ENCODE measurements at places on chromosomes 7 and 10.

- DNase-seq: no peak
Observed at GRCh38 chr10:33935350-33935749, 600.9 kb upstream of the NRP1 start.

GRCh38 chr10:12703813-12704212 is 297.7 kb downstream of the CCDC3 start:
- no peak for DNase-seq

DNA sequence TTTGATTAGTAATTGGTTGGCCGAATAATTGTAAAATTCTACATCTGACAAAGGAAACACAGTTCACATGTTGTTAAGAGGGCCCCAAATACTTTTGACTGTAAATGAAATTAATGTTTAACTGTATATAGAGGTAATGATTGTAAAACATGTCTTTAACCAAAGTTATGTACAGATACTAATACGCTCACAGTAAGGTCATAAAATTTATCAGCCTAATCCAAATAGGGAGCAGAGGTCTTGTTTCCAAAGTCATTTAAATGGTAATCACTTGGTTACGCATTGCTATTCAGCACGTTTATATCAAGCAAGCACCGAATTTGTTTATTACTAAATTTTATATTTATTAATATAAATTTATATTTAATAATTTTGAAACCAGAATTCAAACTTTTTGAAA is 1.4 kb downstream of the PHYHIPL start:
- peak; percentile 20 for DNase-seq

GRCh38 chr10:62763155-62763554 is 41.4 kb upstream of the ADO start:
- DNase-seq: no peak

- DNase-seq: no peak
Observed at GRCh38 chr10:70932392-70933196, 44.2 kb upstream of the PCBD1 start.

DNA sequence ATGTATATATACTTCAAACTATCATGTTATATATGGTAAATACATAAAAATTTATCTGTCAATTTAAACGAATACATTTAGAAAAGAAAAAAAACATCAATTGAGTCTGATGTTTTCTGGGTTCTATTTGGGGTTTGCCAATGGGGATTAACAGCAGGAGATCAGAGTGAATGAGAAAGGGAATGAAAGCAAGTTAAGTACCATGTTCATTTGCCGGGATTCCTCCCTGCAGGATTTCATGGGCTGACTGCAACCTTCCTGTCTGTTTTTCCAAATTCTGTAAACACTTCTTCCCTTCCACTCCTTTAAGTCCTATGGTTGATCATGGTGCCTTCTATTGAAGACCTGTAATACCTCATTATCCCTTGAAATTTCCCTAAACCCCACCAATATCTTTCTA is 33.9 kb upstream of the SEMA3A start:
- DNase-seq: no peak

- DNase-seq: no peak
Observed at GRCh38 chr10:74011770-74012169, 13.9 kb downstream of the VCL start.

DNA sequence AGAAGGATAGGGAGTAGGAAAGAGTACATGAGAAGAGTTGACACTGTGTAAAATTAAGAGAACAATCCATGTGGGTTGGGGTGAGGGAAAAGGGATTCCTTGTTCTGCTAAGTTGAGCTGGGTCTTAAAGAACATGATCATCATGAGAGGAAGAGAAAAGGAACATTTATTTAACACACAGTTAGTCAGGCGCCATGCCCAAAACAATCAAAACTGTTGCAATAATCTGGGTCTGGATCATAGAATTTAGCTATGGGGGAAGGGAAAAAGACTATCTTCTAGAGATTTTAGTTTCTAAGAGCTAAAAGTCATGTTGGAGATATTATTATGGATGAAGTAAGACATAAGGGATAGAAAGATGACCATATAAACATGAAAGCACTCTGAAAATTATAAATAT is 178.9 kb downstream of the SEM1 start:
- DNase-seq: no peak

DNA sequence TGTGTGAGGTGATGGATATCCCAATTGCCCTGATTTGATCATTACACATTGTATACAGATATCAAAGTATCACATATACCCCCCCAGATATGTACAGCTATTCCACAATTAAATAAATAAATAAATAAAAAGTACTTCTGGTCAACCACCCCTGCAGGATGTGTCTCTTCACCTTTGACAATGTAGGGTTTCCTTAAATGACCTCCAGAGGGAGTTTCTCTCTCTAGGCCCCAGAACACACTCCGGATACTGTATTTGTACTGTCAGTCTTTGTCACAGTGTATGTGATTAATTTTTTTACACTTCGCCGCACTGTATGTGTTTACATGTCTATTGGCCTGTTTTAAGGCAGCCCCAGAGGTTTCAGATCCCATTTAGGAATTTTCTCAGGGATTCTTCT is 123.6 kb downstream of the ADCYAP1R1 start:
- DNase-seq: peak; percentile 41

DNA sequence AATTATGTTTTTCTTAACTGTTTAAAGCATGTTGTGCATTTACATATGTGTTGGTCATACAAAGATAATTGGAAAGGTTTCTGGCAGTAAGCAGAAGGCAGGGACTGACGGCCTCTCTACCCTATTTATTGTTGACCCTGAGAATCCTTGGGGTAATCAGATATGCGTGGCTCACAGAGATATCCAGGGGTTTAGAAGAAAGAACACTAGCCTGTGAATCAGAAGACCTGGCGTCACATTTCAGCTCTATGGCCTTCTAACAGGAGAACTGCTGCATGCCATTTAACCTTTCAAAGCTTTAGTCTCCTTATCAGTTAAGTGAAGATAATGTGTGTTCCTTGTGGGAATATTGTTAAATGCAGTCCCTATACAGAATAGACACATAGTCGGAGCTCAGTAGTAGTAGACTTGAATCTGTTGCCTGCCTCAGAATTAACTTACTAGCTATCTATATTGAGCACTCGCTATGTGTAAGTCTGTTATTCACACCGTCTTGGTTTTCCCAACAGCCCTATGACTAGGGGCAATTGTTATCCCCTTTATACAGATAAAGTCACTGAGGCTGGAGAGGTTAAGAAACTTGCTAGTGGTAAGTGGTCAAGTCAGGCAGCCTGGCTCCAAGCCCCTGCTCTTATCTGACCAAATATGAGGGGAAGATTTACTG is 129.6 kb upstream of the ANKRD1 start:
- DNase-seq: no peak

- DNase-seq: no peak
Observed at GRCh38 chr7:30838008-30838407, 66.8 kb downstream of the MINDY4 start.

DNA sequence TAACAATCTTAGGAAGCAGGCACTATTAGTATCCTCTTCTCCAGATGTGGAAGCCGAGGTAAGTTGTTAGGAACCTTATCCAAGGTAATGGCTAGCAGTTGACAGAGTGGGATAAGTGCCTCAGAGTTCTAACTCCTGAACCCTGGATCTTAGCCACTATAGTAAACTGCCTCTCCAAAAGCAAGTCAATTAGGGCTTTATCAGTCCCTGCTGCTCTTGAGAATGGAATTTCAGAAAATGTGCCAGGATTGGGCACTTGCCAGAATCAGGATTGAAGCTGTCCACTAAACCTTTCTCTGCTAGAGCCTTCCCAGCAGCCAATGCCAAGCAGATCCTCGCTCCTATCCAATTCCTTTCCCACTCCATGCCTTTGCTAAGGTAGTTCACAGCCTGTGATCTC is 777.5 kb upstream of the POM121L12 start:
- DNase-seq: no peak

- peak; percentile 45 for DNase-seq
Observed at GRCh38 chr7:135251496-135252391, 18.1 kb downstream of the STRA8 start.

DNA sequence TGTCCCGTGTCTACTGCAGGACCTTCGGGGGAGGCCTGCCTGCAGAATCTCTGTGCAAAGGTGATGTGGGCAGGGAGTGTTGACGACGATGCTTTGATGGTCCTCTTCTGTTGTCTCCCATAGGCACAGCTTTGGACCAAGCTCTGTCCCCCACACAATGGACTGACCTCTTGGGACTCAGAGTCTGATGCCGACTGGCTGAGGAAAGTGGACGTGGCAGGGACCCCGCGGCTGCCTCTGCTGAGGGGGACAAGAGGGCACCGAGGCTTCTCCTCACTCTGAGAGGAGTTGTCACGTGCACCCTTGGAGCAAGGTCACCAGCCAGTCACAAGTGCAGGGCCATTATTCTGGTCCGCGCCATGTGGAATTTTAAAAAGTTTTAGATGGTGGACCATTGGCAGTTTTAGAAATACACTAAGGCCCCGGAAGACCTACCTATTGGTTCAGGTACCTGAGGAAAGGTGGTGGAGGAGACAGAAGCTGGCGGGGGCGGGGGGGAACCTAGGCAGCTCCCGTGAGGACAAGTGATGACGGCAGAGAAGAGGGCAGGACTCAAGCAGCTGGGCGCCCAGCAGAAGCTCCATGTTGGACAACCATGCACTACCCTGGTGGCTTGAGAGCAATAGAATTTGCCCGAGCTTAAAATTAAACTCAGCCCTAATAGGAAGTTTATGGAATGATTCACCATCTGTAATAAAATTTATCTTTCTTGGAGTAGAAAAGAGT is 331.4 kb downstream of the PTPRN2 start:
- no peak for DNase-seq

DNA sequence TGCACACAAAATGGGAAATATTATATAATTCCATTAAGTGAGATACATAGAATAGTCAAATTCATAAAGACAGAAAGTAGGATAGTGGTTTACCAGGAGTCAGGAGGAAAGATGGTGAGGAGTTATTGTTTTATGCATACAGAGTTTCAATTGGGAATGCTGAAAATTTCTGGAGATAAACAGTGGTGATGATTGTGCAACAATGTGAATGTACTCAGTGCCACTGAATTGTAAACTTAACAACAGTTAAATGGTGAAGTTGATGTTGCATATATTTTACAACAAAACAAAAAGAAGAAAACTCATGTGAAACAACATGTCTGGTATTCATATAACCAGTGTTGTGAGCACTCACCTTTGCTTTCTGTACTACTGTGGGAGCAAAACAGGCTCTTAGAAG is 168.9 kb upstream of the TEX47 start:
- DNase-seq: no peak

DNA sequence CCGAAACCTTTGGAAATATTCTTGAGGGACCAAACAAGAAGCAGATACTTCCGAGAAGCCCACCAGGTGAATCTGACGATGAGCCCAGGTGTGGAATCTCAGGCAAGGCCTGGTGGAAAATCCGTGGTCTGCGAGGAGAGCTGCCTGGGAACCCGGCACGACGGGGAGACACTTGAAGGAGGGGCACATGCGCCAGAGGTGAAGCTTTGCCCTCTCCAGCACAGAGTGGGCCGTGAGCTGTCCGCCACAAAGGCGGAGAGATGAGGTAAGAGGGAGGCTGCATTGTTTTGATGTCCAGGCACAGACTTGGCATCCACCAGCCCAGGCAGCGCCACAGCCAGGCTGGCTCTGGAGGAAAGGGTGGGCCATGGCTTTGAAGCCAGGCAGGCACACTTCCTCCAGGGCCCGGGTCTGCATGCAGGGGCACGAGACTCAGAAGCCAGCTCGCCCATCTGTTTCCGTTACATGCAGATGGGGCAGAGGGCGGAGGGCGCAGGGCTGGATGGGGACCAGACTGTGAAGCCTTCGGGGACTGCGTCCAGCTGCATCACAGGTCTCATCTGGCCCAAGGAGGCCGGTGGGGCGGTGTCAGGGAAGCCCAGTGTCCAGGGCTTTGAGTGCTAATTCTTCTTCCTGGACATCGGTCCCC is 45.4 kb downstream of the CALML3 start:
- DNase-seq: no peak

DNA sequence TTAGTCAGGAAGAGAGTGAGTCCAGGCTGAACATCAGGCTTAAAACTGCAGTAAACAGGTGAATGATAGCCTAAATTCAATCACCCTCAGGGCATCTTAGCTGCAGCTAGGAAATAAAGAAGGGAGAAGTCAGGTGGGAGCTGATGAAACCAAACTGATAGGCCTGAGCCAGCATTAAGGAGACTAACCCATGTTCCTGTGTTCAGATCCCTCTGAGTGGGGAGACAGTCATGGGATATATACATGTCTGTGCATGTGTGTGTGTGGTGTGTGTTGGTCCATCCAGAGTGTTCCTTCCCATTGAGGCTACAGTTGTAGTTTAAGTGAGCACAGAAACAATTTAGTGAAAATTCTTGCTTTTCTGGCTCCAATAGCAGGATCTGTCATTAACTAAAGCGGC is 480.9 kb downstream of the PHTF2 start:
- no peak for DNase-seq

DNA sequence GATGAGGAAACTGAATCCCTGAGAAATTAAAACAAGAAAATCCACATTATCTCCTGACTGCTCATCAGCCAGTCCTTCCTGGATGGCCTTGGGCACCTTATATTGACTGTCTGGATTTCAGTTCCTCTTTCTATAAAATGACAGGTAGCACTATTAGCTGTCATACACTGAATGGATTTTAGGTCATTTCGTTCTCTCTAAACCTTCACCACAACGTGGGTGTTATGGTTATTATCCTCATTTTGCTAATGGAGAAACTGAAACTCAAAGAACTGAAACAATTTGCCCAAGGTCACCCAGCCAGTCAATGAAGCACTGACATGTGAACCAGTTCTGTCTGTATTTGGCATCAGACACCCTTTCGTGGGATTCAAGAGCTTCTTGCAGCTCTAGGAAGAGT is 193.8 kb downstream of the CYP26A1 start:
- no peak for DNase-seq

GRCh38 chr7:40673285-40673684 is 538.5 kb downstream of the SUGCT start:
- DNase-seq: peak; percentile 36

DNA sequence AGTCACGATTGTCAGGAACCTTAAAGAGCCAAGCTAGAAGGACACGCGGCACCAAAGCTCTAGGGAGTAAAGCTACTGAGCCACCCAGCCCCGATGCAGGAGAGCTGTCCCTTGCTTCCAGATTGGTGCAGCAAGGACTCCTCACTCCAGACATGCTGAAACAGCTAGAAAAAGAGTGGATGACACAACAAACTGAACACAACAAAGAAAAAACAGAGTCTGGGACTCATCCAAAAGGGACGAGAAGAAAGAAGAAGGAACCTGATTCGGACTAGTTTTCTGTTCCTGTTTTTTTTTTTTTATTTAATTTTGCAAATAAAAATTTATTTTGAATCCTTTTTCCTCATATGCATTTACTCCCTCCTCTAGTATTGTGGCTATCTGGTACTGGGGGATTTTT is 11.4 kb upstream of the HKDC1 start:
- DNase-seq: no peak

Measured in SW480 (cell line).